ENCODE measurements at places on chromosomes 5 and 9.

- no peak for ATAC-seq
Observed at GRCh38 chr5:149438281-149438680, 59.2 kb upstream of the IL17B start.

DNA sequence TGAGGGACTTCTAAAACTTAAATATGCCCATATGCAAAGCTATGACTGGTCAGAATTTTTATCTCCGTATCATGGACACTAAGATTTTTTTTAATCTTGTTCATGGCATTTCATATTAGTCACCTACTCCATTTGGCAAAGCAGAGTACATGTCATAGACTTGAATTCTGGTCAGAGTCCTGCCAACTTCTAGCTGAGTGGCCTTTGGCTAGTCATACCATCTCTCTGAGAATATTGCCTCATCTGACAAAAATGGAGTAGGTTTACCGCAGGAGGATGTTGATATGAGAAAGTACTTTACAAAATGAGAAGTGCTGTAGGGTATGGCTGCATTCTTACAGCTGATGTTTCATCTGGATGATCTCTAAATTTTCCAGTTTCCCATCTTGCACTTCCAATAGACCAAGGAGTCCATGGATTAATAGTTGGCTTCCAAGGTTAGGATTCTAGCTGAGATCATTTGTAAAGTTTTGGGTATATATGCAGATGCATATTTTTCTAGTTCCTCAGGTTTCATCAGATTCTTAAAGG, 150.8 kb upstream of the NR3C1 start:
- no peak for ATAC-seq

GRCh38 chr9:136626066-136626725, 36.5 kb upstream of the EGFL7 start:
- no peak for ATAC-seq

GRCh38 chr9:13967438-13967837, 346.5 kb downstream of the NFIB start:
- no peak for ATAC-seq

DNA sequence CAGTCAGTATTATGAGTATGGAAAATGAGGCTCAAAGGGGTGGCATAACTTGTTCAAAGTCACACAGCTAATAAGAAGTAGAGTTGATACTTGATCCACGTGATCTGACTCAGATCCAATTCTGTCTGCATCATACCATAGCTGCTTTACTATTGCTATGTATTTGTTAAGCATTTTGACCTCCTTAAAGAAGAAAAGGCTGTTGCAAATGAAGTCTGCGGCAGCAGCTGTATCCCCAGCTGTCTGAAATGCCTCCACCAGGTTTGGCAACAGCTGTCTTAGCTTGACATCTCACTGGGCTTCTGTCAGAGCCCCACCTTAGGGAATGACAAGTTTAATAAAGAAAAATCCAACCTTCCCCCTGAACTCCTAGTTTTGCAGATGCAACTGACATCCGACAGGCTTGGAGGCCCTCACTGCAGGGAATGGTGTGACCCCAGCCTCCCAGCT, 75.6 kb upstream of the SLC44A1 start:
- peak; percentile 41 for ATAC-seq

DNA sequence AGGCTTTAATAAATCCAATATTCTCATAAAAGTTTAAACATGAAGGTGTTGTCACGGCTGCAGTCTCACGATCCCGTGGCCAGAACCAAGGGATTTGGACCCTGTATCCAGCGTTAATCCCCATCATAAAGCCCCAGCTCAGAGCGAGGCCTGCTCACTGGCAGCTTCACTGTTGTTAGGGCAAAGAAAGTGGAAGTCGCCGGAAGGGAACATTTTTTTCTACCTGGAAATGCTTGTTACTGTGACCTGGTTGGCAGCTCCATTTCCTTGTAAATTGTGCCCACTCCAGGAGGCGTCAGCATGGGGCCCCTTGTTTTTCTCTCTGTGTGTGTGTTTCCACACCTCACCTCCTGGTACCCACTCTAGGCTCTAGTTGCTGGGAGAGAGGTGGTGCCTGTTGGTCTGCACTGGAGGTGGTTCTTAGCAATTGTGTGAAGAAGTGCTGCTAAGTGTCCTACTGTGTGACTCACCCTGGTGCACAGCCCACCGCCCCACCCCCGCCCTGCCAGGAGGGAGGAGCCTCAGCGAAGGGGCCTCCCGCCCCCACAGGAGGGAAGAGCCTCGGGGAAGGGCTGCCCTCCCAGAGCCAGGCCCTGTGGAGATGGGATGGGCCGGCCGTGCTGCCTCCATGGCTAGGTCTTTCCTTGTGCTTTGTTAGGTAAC, 105.1 kb downstream of the EHMT1 start:
- no peak for ATAC-seq

DNA sequence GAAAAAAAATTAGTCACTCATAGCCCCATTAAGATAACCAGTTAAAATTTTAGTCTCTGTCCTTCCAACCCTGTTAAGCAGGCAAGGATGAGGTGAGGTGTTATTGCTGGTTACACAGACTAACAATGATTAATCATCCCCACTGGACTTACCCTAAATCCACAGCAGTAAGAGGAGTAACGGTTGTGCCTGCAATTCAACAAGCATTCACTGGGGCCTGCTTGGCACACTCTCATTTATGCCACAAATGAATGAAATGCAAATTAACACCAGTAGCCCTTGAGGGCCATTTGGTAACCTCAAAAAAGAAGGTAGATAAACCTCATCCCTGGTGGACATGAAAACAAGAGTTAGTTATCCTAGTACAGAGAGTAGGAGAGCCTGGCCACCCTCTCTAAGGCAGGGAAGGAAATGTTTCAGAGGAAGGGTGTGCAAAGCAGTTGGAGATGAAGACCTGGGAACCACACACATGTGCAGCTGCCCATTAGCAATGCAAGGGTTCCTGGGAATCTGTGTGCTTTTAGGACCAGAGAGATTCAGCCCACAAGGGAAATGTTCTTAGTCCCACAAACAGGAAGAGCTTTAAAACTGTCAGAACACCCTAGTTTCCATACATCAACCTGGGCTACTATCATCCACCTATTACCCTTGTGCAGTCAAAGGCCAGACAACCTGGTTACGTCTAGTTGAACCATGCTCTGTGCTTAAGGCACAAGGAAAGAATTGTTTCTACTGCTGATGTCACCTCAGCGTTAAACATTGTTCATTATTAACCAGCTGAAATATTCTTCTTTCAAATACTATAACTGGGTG, 7.7 kb downstream of the LHFPL2 start:
- no peak for ATAC-seq

- no peak for ATAC-seq
Observed at GRCh38 chr5:176151281-176151680, 86.9 kb upstream of the SIMC1 start.

GRCh38 chr5:143796125-143796524, 15.8 kb upstream of the HMHB1 start:
- no peak for ATAC-seq

GRCh38 chr9:99180662-99181061, 41.1 kb downstream of the ALG2 start:
- ATAC-seq, result no peak

GRCh38 chr9:92657296-92658094, 12.4 kb downstream of the IPPK start:
- ATAC-seq, result no peak

GRCh38 chr5:33801292-33801691, 90.5 kb downstream of the ADAMTS12 start:
- no peak for ATAC-seq

GRCh38 chr5:119397518-119398380, 41.9 kb downstream of the TNFAIP8 start:
- no peak for ATAC-seq

DNA sequence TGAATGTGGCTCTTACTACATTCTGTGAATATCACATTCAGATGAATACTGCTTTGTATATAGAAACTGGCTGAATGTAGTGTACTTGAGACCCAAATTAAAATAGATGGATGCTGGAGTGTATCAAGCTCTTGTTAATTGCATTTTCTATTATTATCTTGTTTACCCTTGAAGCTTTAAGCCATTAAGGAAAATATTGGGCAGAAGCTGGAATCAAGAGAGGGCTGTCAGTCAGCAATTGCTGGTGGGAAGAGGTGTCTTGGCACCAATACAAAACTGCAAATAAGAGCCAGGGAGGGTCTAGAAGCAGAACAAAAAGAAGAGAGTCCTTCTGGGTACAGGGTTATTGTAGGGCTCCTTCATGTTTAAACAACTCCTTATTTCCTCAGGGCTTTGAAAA, 38.8 kb downstream of the MUSK start:
- no peak for ATAC-seq

DNA sequence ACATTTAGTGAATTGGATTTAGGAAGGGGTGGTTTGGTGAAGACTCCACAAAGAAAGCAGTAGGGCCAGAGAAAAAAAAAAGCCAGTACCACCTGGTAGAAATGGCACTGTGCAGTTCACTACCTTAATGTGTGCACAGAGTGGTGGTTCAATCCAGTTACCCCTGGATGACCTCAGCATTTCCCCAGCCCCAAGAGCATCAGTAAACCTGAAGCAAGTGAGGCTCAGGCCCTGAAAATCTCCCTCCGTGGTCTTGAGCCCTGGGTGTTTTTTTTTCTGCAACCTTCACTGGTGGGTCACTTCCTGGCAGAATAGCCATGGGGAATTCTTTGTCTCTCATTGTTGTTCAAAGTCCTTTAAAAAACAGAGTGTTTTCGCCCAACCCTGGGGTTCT, 202.9 kb downstream of the GADD45G start:
- no peak for ATAC-seq

GRCh38 chr9:118561051-118561450, 808.2 kb downstream of the BRINP1 start:
- no peak for ATAC-seq

DNA sequence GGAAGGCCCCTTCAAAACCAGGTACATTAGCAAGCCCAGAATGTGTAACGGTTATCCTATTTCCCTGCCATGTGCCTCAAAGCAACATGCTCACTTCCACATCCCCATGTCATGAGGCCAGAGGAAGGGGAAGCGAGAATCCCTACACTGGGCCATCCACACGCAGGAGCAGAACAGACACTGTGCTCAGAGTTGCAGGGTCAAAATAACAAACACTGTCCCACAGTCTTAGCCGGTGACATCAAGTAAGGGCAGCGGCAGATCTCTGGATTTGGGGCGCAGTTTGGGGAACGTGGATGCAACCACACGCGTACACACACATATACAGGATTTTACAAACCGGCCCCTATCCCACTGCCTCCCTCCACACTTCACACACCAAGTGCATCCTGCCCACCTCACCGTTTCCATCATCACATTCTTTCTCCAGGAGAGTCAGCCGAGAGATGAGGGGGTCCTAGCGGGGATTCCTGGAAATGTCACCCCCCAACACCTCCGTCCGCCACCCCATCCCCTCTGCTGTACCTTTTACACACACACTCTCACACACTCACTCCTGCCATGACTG, 776 bp downstream of the APBA1 start:
- ATAC-seq, result no peak
